ENCODE measurements at places on chromosomes 13 and 19.

DNA sequence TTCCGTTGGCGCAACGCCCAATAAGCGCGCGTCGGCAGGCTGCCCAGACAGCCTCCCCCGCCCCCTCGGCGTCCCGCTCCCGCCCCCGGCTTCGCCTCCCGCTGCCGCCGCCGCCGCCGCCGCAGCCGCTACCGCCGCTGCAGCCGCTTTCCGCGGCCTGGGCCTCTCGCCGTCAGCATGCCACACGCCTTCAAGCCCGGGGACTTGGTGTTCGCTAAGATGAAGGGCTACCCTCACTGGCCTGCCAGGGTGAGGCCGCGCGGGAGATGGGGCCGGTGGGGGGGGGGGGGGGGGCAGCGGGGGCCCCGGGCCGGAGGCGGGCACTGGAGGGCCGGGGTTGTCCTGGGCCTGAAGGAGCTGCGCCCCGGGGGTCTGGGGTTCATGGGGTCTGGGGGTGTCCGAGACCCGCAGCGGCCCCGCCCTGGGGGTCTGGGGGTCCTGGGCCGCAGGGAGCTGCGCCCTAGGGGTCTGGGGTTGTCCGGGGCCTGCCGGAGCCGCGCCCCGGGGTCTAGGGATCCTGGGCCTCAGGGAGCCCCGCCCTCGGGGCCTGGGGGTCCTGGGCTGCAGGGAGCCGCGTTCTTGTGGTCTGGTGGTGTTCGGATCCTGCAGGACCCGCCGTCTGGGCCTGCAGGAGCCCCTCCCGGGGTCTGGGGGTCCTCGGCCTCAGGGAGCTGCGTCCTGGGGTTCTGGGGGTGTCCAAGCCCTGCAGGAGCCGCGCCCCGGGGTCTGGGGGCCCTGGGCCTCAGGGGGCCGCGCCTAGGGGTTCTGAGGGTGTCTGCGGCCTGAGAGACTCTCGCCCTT, at the start of gene HDGFL2:
TSS of gene HDGFL2 (plus strand) at position 124 of the 801 bp plus-strand sequence. CDS start at position 178, 54 bp downstream.
- H3K27ac ChIP-seq: no peak within 1 kb of the TSS
- peak within 1 kb of the TSS; percentile 91 for H3K4me3 ChIP-seq
- H3K36me3 ChIP-seq: peaks cover under 1% of the 10 kb centered on the region
- no peak for DNase-seq
- no peaks in the 10 kb centered on the region for H3K27me3 ChIP-seq

GRCh38 chr19:46976845-46977320, 42.8 kb upstream of the NPAS1 start:
- no peaks in the 10 kb centered on the region for H3K27me3 ChIP-seq
- H3K4me3 ChIP-seq: no peak overlapping the region
- H3K36me3 ChIP-seq: no peaks in the 10 kb centered on the region
- H3K4me1 ChIP-seq: peaks cover 52% of the 10 kb centered on the region
- DNase-seq: no peak
- peak overlapping the region; percentile 48 for H3K27ac ChIP-seq

GRCh38 chr19:28036486-28036885, 1176.5 kb downstream of the UQCRFS1 start:
- H3K4me1 ChIP-seq: no peaks in the 10 kb centered on the region
- H3K27ac ChIP-seq: no peak overlapping the region
- peaks cover 6% of the 10 kb centered on the region for H3K27me3 ChIP-seq
- no peak overlapping the region for H3K4me3 ChIP-seq
- no peaks in the 10 kb centered on the region for H3K36me3 ChIP-seq
- no peak for DNase-seq

DNA sequence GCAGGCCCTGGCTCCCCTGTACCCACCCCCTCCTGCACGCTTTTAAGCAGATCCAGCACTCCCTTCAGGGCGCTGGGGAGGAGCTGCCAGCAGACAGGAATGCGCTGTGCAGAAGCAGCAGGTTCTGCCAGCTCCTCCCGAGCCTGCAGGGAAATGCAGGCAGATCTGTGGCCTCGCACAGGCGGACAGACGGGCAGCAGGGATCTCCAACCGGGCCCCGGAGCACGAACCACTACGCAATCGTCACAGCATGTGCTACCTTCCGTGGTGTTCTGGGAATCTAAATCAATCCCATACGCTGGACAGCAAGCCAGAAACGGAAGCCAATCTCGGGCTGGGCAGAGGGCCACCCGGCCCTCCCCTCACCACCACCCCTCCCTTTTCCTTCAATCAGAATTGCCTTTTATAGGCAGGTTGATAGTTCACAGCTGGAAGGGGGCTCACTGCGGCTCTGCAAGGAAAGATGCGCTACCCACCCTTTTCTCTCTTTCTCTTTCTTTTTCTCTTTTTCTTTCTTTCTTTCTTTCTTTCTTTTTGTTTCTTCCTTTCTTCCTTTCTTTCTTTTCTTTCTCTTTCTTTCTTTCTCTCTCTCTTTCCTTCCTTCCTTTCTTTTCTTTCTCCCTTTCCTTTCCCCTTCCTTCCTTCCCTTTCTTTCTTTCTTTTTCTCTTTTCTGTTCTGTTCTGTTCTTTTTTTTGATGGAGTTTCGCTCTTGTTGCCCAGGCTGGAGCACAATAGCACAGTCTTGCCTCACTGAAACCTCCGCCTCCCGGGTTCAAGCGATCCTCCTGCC, 99.9 kb downstream of the GNG7 start:
- H3K4me3 ChIP-seq: no peak overlapping the region
- H3K27me3 ChIP-seq: peaks cover 23% of the 10 kb centered on the region
- no peaks in the 10 kb centered on the region for H3K36me3 ChIP-seq
- DNase-seq: no peak

GRCh38 chr13:79997244-79997643, 343.7 kb downstream of the SPRY2 start:
- no peak for DNase-seq
- no peak overlapping the region for H3K27ac ChIP-seq
- H3K4me1 ChIP-seq: peaks cover 43% of the 10 kb centered on the region
- H3K4me3 ChIP-seq: no peak overlapping the region

DNA sequence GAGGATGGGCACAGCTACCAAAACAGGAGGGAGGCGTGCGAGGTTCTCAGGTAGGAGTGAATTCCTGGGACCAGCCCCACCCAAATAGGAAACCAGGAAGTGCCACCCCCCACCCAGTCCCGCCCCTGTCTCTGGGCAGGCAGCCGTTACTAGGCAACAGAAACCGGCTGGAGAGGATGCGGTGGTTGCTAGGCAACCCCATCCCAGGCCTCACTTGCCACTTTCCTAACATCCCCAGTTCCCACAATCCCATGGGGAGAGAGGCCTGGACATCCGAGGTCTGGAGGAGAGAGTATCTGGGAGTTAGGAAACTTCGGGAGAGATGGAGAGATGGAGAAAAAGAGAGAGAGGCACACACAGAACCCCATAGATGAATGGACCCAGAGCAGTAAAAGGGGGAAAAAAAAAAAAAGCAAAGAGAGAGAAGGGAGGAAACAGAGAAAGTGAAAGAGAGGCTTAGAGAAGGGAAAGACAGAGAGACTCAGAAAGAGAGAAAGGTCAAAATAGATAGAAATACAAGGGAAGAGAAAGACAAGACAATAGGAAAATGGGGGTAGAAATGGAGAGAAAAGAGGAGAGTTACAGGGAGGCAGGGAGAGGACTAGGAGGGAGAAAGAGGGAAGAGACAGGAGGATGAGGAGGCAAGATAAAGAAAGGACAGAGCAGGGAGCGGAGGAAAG, 3.8 kb downstream of the GRIK5 start:
- no peak for DNase-seq
- no peak overlapping the region for H3K27ac ChIP-seq
- H3K27me3 ChIP-seq: peaks cover 10% of the 10 kb centered on the region

GRCh38 chr13:23763318-23763717, 125.9 kb downstream of the MIPEP start:
- peak overlapping the region; percentile 25 for H3K27ac ChIP-seq
- DNase-seq: no peak
- peaks cover 2% of the 10 kb centered on the region for H3K36me3 ChIP-seq
- H3K4me3 ChIP-seq: no peak overlapping the region
- no peaks in the 10 kb centered on the region for H3K27me3 ChIP-seq

DNA sequence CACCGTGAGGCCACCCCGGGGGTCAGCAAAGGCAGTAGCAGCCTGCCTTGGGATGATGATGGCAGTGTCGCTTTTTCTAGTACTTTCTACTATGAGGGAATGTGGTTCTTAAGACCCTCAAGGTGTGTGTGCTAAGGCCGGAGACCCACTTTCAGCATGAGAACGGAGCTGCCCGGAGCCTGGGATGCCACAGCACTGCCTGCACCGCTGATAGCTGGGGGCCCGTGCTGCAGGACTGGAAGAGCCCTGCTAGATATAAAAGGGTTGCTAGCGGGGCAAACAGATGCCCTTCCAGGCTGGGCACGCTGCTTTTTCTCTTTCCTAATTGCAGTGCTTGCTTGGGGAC, 14.5 kb downstream of the PLIN4 start:
- H3K27me3 ChIP-seq: no peaks in the 10 kb centered on the region
- no peak overlapping the region for H3K27ac ChIP-seq
- peaks cover 3% of the 10 kb centered on the region for H3K36me3 ChIP-seq
- no peaks in the 10 kb centered on the region for H3K4me1 ChIP-seq
- H3K4me3 ChIP-seq: no peak overlapping the region

GRCh38 chr13:30673669-30674521, 56.2 kb downstream of the USPL1 start:
- peak overlapping the region; percentile 98 for H3K27ac ChIP-seq
- peak; percentile 90 for DNase-seq
- H3K27me3 ChIP-seq: peaks cover 8% of the 10 kb centered on the region
